ENCODE measurements at places on chromosomes 4 and X.

DNA sequence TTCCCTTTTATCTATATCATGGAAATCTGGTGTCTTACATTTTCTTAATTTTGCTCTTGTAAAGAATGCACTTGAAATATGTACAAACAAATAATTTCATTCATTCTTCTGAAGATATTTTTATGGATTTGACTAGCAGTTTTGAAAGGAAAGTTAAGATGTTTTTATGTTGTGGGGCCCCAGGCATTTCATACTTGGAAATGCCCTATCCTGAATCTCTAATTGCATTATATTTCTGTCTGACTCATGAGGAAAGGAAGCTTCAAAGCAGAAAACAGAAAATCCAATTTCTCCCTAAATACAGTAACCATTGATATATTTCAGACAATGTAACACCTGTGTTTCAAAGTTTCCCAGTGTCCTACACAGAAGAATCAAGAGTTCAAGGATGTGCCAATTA is 73.2 kb upstream of the NPNT start:
- DNase-seq, result no peak

- no peak for DNase-seq
Measured at GRCh38 chr4:175536852-175537453, 275.1 kb downstream of the GPM6A start.

- DNase-seq, result no peak
Measured at GRCh38 chr4:40550948-40551462, 78.7 kb downstream of the RBM47 start.

DNA sequence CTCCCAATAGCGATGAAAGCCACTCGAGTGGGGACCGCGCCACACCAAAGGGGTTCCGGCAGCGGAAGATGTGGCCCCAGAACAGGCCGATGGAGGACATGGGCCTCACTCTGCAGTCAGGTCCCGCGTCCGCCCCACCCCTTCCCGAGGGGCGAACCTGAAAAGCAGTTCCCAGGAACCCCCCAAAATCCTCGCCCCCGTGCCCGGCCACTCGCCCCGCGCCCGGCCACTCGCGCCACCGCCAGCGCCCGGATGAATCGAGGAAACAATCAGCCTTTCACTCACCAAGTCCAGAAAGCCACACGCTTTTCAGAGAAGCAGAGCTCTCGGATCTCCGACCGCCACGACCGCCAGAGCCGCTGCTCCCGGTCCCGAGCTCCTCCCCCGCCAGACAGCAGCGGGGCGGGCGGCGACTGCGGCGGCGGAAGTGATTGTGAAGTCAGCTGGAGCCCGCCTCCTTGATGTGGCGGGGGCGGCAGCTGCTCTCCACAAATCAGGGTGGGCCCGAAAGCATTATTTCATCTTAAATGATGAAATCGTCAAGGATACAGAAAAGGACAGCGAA is at the start of gene PJA1:
Gene PJA1 (minus strand): TSS at position 367 of the 565 bp plus-strand sequence. CDS start 2,380 bp downstream, outside the sequence.
- DNase-seq, result peak; percentile 71

GRCh38 chrX:49673394-49673793 is 22.4 kb downstream of the PAGE1 start:
- DNase-seq, result no peak

DNA sequence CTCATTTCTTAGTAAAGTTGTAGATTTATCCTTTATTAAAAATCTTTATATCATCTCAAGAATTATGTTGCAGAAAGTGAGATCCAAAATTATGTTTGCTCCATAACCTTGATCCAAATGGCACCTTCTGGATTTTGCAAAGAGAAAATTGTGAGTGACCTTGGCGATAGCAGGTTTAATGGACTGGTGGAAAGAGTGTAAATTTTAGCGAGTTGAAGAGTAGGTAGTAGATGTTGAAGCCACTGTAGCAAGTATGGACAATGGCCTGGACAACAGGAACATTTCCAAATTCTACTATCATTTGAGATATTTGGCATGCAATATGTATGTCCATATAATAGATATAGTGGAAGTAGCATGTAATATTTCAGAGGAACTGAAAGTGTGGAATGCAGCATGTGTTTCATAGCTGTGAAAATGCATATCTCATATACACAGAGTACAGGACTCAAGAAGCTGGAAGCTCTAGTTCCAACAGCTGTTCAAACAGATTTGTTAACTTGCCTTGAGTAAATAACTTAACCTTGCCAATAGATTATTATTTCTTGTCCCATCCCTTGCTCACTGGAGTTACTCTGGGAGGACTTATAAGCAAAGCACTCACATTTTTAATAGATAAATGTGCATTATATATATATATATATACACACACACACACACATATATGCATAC is 152.5 kb upstream of the TLL1 start:
- no peak for DNase-seq

- peak; percentile 19 for DNase-seq
Measured at GRCh38 chrX:72105436-72105835, 26.3 kb downstream of the RTL5 start.

DNA sequence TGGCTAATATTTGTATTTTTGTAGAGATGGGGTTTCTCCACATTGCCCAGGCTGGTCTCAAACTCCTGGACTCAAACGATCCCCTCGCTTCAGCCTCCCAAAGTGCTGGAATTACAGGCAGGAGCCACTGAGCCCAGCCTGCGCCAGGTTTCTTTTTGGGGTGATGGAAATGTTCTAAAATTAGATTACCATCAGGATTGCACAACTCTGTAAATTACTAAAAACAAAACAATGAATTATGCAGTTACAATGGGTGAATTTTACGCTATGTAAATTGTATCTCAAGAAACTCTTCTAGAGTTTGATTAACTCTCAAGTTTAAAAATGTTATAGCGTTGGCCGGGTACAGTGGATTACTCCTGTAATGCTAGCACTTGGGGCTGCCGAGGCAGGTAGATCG is 118.9 kb upstream of the TBL1X start:
- DNase-seq, result no peak

All from stimulated activated CD4-positive, alpha-beta T cell treated with anti-CD3 and anti-CD28 coated beads, Interleukin-1b, Interleukin-23, amount 100 ng/mL, for 48 hours (primary cell).